ENCODE measurements at places on chromosomes 1 and 21.

GRCh38 chr21:38815060-38815405 lies 9.3 kb downstream of the ETS2 start:
- peaks cover 27% of the 10 kb centered on the region for H3K4me1 ChIP-seq
- no peak for DNase-seq
- peaks cover 55% of the 10 kb centered on the region for H3K36me3 ChIP-seq
- H3K4me3 ChIP-seq = no peak overlapping the region

GRCh38 chr1:207234690-207235089 lies 86.8 kb upstream of the CD55 start:
- no peak overlapping the region for H3K27ac ChIP-seq
- DNase-seq = no peak
- no peaks in the 10 kb centered on the region for H3K4me1 ChIP-seq
- no peaks in the 10 kb centered on the region for H3K36me3 ChIP-seq
- peaks cover 2% of the 10 kb centered on the region for H3K27me3 ChIP-seq

DNA sequence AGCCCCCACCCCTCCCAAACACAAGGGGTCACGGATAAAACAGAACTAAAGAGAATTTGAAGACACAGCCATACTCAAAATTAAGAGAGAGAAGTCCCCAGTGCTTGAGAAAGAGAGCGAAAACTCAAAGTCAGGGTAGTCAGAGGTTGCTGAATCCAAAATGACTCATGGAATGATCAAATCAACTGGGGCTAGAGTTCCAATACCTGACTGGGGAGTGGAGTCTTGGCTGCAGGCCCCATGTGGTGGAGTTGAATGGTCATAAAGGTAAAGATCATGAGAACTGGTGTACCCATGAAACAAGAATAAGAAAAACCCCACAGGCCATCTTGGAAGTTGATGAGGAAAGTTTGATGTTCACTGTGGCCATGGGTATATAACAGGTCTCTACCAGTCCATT lies 84.5 kb upstream of the LRRN2 start:
- DNase-seq = no peak
- no peaks in the 10 kb centered on the region for H3K4me1 ChIP-seq
- no peak overlapping the region for H3K27ac ChIP-seq

DNA sequence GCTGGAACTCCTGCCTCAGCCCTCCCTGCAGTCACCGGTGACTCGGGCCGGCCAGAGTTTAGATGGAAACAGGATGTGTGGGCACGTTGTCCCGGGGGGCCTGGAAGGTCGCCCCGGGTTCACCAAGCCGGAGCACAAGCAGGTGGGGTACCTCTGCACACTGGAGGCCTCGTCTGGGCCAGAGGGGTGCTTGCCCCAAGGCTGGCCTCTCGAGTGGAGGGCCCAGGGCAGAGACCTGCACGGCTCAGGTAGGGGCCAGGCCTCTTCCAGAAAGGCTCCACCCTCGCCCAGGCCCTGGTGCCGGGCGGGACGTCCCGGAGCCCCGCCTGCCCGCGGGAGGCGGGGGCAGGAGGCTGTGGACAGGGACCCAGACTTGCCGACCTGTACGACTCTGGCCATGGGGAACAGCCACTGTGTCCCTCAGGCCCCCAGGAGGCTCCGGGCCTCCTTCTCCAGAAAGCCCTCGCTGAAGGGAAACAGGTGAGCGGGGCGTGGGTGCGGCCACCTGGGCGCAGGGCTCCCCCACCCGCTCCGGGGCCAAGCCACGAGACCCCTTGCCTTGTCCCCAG lies at the start of gene PLEKHN1:
Gene PLEKHN1 (plus strand): TSS at position 348 of the 569 bp plus-strand sequence. CDS start 50 bp downstream, at position 398.
- H3K27me3 ChIP-seq = peaks cover 2% of the 10 kb centered on the region
- DNase-seq = no peak
- no peak within 1 kb of the TSS for H3K27ac ChIP-seq
- H3K4me3 ChIP-seq = peak within 1 kb of the TSS; percentile 75
- peaks cover 10% of the 10 kb centered on the region for H3K4me1 ChIP-seq

DNA sequence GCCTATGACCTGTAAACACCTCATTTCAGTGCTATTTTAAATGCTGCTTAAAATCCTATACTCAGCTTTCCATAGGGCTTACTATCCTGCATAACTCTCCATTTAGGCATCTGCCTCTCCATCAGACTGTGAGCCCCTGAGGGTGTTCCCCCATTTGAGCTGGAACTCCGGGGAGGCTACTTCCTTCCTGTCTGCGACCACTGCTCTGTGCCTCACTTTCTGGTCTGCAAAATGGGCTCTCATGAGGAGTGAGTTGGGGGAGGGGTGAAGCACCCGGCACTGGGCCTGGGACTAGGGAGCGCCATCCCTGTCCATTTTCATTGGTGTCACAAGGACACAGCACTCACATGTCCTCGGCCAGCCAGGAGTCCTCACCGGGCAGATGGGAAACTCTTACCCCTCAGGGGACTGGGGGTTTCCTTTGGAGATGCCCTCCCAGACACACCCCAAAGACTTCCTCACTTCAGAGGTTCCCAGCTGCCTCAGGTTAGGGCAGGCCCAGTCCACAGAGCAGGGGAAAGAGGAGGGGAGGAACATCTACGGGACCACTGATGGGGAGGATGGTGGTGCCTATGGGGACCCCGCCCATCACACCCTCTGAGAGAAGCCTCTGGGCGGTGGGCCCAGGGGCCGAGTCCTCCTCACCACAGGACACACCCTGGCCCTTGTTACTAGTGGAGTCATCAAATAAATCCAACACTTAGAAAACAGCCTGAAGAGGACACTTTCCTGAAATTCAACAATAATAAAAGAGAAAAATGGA lies 134.9 kb downstream of the MATN1 start:
- H3K4me3 ChIP-seq = no peak overlapping the region
- no peak for DNase-seq
- H3K36me3 ChIP-seq = peaks cover 2% of the 10 kb centered on the region
- peaks cover 19% of the 10 kb centered on the region for H3K27me3 ChIP-seq
- no peaks in the 10 kb centered on the region for H3K4me1 ChIP-seq

DNA sequence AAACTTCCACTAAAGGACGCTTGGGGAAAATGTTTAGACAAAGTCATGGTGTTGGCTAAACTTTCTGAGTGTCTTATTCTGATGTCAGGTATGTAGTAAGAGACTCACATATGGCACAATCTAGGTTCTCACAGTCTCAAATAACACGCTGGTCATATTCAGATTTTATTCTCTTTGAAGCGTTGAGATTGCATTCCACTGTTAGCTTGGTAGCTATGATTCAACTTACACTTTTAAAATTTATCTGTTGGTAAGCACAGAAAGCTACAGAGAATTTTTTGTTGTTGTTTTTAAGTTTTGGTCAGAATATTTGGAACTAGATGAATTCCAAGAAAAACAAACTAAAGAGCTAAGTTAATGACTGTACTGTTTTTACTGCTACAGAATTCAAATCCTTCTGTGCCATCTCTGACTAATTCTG lies 126.7 kb downstream of the PRRX1 start:
- H3K36me3 ChIP-seq = peaks cover 6% of the 10 kb centered on the region
- peak overlapping the region; percentile 59 for H3K27ac ChIP-seq
- H3K4me3 ChIP-seq = no peak overlapping the region
- DNase-seq = no peak
- H3K27me3 ChIP-seq = no peaks in the 10 kb centered on the region

GRCh38 chr1:183883623-183884022 lies 78.7 kb downstream of the RGL1 start:
- DNase-seq = no peak
- H3K4me1 ChIP-seq = peaks cover 47% of the 10 kb centered on the region
- H3K4me3 ChIP-seq = no peak overlapping the region

GRCh38 chr21:33205476-33205875 lies 24.3 kb upstream of the IFNAR2 start:
- H3K27ac ChIP-seq = no peak overlapping the region
- H3K27me3 ChIP-seq = no peaks in the 10 kb centered on the region
- H3K4me3 ChIP-seq = no peak overlapping the region
- peaks cover 21% of the 10 kb centered on the region for H3K4me1 ChIP-seq
- no peak for DNase-seq

GRCh38 chr1:11502516-11502915 lies 23.6 kb downstream of the DISP3 start:
- H3K27ac ChIP-seq = no peak overlapping the region
- H3K4me3 ChIP-seq = no peak overlapping the region
- H3K27me3 ChIP-seq = peaks cover 22% of the 10 kb centered on the region
- no peaks in the 10 kb centered on the region for H3K4me1 ChIP-seq

DNA sequence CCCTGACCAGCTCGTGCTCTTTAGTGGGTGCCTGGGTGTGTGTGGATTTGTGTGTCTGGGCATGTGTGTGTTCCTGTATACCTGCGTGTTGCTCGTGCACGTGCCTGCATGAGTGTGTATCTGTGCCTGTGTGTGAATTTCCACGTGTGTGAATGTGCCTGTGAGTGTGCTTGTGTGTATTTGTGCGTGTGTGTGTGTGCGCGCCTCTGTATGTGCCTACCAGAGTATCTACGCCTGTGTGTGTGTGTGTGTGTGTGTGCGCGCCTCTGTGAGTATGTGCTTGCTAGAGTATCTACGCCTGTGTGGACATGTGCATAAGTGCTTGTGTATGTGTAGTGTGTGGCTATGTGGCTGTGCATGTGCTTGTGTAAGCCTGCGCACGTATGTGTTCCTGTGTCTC lies 691 bp upstream of the SELENBP1 start:
- H3K36me3 ChIP-seq = no peaks in the 10 kb centered on the region
- peak overlapping the region; percentile 23 for H3K27ac ChIP-seq
- peak; percentile 48 for DNase-seq

- H3K4me1 ChIP-seq = peaks cover 27% of the 10 kb centered on the region
- no peaks in the 10 kb centered on the region for H3K27me3 ChIP-seq
- peak overlapping the region; percentile 66 for H3K27ac ChIP-seq
- H3K36me3 ChIP-seq = peaks cover 9% of the 10 kb centered on the region
- no peak overlapping the region for H3K4me3 ChIP-seq
- DNase-seq = no peak
These were observed 8.1 kb upstream of the ADCY10 start for GRCh38 chr1:167922023-167922422.

- no peaks in the 10 kb centered on the region for H3K27me3 ChIP-seq
- H3K4me3 ChIP-seq = no peak overlapping the region
- H3K27ac ChIP-seq = no peak overlapping the region
- DNase-seq = no peak
- H3K4me1 ChIP-seq = peaks cover 4% of the 10 kb centered on the region
These were observed 8.8 kb downstream of the SMCP start for GRCh38 chr1:152886758-152887409.

Measured in chondrocyte (in vitro differentiated cells).